HFFc6 (cell line): ENCODE measurements at places on chromosomes 2 and 18. TPM values are rescaled to one million over a fixed set of nuclear protein-coding genes. Genes with fewer than 3 reads are reported as not detected.

DNA sequence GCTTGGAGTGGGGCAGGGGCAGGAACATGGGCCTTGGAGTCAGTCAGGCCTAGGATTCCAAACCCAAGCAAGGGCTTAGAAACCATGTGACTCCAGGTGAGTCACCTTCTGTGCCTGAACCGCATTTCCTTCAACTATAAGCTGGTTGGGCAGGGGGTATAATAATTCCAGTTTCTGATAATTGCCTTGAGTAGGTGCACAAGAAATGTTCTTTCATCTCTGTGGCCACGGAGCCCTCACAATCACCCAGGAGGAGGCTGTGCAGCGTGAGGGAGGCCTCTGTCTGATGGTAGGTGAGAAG is 112.1 kb upstream of the HAAO start:
- no peak for DNase-seq
- peaks cover 2% of the 10 kb centered on the region; the same call in 1 of the 2 replicates for H3K27me3 ChIP-seq
- H3K4me3 ChIP-seq: no peak overlapping the region

ESPNL gene
- total RNA-seq: 1.4 and 3.0 TPM in 2 replicates

TRPM8 gene
- not detected in 3 replicates for total RNA-seq

SLC14A1 gene
- total RNA-seq: 0.51 to 1.3 TPM (median 0.52 TPM) in 3 replicates

TNFAIP6 gene
- total RNA-seq: 0.80 to 3.0 TPM (median 2.3 TPM) in 3 replicates
